ENCODE measurements at places on chromosomes 4 and X.

GRCh38 chr4:142475663-142476062 is 370.4 kb downstream of the INPP4B start:
- no peak for DNase-seq

DNA sequence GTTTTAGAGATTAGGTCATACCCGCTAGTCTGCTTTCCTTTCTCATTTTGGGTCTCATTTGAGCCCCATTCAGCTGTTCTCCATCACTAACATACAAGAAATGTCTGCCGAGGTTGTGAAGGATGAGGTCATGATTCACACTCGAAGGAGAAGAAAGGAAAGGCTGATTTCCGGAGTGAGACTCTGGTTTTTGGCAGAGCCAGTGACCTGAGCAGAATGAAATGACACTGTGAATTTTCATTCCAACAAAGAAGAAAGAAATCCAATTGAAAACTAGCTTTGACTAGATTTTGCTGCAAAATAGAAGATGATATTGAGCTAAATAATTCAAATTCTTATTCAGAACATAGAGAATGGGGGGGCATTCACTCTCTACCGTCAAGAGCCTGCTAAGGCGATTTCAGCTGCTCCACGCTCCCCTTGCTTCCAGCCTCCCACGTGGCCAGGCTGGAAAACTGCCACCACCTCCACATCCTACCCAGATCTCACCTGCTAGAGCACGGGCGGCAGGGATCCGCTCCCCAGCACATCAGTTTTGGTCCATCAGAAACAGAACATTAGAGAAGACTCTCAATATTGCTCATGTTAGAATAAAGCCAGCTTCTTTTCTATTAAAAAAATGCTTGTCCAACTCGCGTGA is 39.0 kb downstream of the F11 start:
- DNase-seq: no peak

DNA sequence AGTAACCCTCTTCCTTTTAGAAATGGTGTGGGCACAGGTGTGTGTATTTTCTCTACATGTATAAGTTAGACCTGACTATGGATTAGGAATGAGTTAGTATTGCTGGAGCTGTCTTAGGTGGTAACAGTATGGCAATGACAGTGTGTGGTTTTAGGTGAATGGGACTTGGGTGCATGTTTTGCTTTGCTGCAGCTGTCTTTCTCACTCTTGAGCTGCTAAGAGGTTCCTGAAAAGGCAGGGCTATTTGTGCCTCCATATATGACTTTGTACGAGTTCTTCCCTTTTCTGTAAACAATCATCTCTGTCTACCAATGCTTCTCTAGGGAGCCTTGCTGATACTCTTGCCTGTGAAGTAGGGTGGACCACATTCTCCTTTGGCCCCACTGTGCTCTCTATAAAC is 234.8 kb upstream of the HHIP start:
- DNase-seq: no peak

- no peak for DNase-seq
These were observed 42.4 kb downstream of the SPATA18 start for GRCh38 chr4:52093466-52093865.

DNA sequence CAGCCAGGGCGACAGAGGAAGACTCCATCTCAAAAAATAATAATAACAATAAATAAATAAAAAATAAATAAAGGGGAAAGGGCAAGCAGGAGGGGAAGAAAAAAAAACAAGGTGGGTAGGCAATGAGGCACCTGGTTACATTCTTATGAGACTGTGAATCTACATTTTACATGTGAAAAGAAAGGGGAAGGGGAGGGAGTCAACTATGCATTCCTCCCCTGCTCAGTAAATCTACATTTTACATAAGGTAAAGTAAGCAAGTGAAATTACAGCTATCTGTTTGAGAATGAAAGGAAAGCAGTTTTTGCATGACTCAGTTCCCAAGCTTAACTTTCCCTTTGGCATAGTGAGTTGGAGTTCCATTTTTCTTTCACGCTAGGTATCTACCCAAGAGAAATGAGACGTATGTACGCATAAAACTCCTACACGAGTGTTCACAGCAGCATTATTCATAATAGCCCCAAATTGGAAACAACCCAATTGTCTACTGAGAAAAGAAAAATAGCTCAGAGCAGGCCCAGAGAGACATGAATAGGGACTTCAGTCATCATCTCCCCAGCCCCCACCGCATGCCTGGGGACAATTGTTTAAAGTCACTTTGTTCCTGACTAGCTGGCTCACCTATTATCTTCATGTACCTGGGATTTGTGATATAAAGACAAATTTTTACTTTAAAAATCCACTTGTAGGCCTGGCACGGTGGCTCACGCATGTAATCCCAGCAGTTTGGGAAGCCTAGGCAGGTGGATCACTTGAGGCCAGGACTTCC is 52.4 kb downstream of the DDX3X start:
- DNase-seq: no peak

GRCh38 chr4:122865425-122865824 is 38.8 kb downstream of the FGF2 start:
- no peak for DNase-seq

All from dermis blood vessel endothelial cell (primary cell).